ENCODE measurements at places on chromosomes 6 and 20.

- DNase-seq = no peak
Measured at GRCh38 chr6:151254451-151255081, 14.8 kb downstream of the AKAP12 start.

- no peak for DNase-seq
Measured at GRCh38 chr6:81831274-81831673, 78.8 kb upstream of the TENT5A start.

- no peak for DNase-seq
Measured at GRCh38 chr20:21701171-21701876, 4.1 kb upstream of the PAX1 start.

- no peak for DNase-seq
Measured at GRCh38 chr6:125953502-125953875, 3.1 kb upstream of the HINT3 start.

DNA sequence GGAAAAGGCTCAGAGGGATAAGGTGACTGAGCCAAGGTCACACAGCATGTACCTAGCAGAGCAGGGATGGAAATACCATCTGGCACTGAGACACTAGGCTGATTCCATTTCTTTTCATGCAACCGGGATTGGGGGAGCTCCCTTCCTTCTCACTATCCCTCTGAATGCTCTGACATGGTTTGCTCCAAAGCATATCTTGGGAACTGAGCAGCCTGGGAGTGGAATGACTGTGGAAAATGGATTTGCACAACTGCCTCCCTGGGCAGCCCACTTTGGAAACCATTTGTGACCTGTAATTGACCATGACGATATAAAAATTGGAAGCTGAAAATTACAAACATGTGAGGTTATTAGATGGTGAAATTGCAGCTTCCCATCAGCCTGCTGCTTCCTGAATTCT, 309.0 kb upstream of the CHD6 start:
- DNase-seq = no peak

- no peak for DNase-seq
Measured at GRCh38 chr6:107059606-107060005, 31.6 kb downstream of the MTRES1 start.
